ENCODE measurements at places on chromosomes 4 and X.

GRCh38 chr4:182724414-182724813, 192.8 kb downstream of the DCTD start:
- no peak for DNase-seq

GRCh38 chr4:5893004-5893580, at the start of gene CRMP1:
Gene CRMP1, minus strand, starts transcription at chr4:5893086. Its CDS starts 117 bp downstream, at chr4:5892969.
- DNase-seq: no peak

GRCh38 chr4:169689681-169690080, 68.1 kb downstream of the HPF1 start:
- no peak for DNase-seq

DNA sequence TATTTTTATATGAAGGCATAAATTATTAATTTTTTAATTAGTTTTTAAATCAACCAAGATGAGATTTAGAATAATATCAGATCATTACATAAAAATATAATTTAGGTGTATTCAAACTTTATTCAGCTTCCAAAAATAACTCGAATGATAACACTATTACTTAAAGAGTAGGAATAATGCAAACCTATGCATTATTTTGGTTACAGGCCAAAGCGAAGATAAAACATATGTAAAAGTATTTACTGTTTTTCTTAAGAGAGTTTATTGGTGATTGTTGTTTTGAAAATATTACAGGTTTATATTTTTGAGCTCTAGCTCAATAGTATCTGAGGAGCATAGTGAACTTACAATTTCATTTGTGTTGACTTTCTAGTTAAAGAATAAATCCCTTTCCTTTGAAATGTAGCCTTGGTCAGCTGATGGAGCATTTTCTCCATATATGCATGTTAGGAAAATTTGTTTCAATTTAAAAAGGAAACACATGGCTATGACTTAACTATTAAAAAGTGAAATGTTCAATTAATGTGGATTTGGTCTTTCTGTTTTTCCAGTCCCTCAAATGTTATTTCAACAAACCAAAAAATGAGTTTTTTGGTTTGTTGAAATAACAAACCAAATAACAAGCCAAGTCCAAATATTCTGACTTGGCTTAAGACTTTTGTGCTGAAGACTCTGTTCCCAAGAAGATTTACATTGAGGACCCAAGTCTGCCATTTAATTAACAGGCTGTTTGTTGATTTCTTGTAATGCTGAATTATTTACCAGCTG, 346.9 kb downstream of the ARHGAP24 start:
- no peak for DNase-seq

All from GM19239 (cell line).